Brain microvascular endothelial cell (primary cell): ENCODE measurements at places on chromosomes 3 and 15.

DNA sequence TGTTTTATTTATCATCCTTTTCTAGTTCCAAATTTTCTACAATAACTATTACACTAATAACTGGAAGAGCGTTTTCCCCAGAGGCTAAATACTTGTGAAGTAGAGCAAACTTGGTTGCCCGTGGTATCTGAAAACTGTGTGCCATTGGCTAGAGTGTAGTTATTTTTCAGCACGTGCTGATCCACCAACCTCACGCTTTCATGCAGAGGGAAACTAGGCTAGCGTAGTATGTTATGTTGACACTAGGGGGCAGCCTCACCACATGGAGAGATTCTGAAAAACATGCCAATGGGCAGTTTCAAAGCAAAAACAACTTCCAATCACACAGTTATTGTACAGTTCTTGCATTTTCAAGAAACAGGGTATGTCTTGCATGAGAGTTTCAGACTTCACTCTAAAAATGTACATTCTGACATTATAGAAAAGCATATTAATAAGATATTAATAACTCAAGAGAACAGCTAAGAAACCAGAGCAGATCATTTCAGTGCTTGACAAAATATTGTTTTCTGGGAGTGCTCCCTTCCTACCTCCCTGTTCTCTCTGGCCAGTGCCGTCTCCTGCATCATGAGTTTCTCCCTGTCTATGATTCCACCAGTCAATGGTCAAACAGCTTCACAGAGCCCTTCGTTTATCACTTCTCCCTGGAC lies 39.7 kb downstream of the SPATA12 start:
- DNase-seq: peak; percentile 78

GRCh38 chr15:39896101-39896500 lies 24.0 kb downstream of the GPR176 start:
- peak; percentile 65 for DNase-seq

GRCh38 chr3:150101016-150101415 lies 130.3 kb upstream of the PFN2 start:
- no peak for DNase-seq

DNA sequence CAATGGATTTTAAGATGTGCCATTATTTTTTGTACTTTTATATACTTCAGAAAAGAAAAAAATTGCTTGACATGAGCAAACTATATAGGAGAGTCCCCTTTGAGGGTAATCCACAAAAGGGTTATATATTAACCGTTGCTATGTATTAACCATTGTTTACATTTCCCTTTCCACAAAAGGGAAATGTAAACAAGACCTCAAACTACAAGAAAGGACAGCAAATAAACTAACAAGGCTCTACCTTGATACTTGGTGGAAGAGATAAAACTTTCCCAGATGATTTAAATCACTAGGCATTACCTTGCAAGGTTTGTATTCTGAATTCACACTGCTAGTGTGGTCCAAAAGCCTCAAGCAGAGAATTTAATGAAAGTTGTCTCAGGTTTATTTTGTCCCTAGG lies 616.3 kb upstream of the BCHE start:
- no peak for DNase-seq
